ENCODE measurements at places on chromosomes 12 and 14. TPM values are rescaled to one million over a fixed set of nuclear protein-coding genes. Genes with fewer than 3 reads are reported as not detected.
A peak's percentile ranks its signal among the peaks of the same experiment; 100 is the strongest.

TAS2R7 gene
- total RNA-seq: 0.40 TPM

DNA sequence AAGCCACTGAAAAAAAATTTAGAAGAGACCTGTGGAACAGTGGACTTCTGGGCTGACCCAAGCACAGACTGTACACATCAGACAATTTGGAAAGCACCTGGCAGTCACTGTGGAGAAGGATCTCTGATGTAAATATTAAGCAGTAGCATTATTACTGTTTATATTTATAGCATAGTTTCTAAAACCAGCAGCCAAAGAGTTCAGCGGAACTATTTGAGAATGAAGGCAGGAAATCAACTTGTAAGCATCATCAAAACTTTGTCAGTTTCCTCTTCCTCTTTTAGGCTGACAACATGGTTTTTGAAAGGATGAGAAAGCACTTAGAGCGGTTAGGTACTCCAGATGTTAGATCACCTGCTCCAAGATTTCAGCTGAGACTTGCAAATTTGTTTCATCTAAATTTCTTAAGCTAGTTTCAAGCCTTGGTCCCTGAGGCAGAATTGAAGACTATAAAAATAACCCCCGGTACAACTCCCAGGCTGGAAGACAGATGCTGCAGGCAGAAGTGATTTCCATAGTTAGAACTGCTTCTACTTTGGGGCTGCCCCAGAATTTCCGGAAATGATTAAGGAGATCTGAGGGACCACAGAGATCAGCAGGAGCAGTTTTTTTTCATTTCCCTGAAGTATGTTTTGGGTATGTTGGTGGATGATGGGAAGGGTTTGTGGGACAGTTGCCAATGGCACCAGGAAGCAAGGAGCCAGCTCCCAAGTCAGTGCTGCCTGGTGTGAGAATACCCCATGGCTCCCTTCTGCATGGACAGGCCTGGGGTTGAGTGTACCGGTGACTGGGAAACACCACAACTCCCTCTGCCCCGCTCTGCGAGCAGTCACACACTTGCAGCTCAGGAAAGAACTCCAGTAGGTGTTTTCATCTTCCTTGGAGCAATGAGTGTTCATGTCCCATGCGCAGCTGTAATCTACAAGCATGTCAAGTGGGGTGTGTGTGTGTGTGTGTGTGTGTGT is 354.5 kb downstream of the NUAK1 start:
- no peaks in the 10 kb centered on the region for H3K36me3 ChIP-seq
- H3K27ac ChIP-seq: no peak overlapping the region
- H3K4me3 ChIP-seq: no peak overlapping the region

NRL gene
- total RNA-seq: 2.9 TPM

DNA sequence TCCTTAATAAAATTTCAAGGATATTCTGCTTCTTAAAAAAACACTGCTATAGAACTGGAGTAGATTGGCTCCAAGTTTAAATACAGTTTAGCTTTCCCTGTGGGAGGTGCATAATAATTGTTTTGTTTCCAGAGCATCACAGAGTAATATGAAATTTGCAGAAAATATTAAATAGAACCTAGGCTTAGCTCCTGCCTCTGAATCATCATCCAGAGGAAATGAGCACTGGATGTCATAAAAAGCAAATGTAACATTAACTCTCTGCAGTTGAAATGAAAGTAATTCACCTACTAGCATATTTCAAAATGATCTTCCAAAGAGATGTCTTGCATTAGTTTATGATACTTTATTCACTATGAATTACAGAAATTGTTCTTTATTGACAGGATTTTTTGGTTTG is 769.8 kb downstream of the C12orf50 start:
- no peaks in the 10 kb centered on the region for H3K27me3 ChIP-seq
- no peak overlapping the region for H3K27ac ChIP-seq
- no peak overlapping the region for H3K4me3 ChIP-seq
- H3K36me3 ChIP-seq: no peaks in the 10 kb centered on the region

GRCh38 chr14:55781046-55781445 is 201.0 kb downstream of the KTN1 start:
- DNase-seq: no peak
- H3K27me3 ChIP-seq: no peaks in the 10 kb centered on the region
- H3K27ac ChIP-seq: peak overlapping the region; percentile 69
- H3K36me3 ChIP-seq: no peaks in the 10 kb centered on the region
- H3K4me1 ChIP-seq: no peaks in the 10 kb centered on the region

GRCh38 chr14:93895023-93895604 is 32.0 kb upstream of the FAM181A start:
- no peak overlapping the region for H3K4me3 ChIP-seq
- DNase-seq: no peak
- H3K27me3 ChIP-seq: no peaks in the 10 kb centered on the region

CLEC4D gene
- total RNA-seq: 0.12 TPM

GRCh38 chr14:32332415-32333316 is 3.6 kb downstream of the AKAP6 start:
- DNase-seq: no peak
- no peaks in the 10 kb centered on the region for H3K4me1 ChIP-seq
- no peaks in the 10 kb centered on the region for H3K36me3 ChIP-seq
- no peak overlapping the region for H3K4me3 ChIP-seq
- H3K27ac ChIP-seq: peak overlapping the region; percentile 0

Measured in esophagus squamous epithelium (tissue), 5 donors.